ENCODE measurements at places on chromosomes 7 and 10.

- DNase-seq: no peak
Observed at GRCh38 chr7:4181446-4181845, 500.6 kb upstream of the FOXK1 start.

DNA sequence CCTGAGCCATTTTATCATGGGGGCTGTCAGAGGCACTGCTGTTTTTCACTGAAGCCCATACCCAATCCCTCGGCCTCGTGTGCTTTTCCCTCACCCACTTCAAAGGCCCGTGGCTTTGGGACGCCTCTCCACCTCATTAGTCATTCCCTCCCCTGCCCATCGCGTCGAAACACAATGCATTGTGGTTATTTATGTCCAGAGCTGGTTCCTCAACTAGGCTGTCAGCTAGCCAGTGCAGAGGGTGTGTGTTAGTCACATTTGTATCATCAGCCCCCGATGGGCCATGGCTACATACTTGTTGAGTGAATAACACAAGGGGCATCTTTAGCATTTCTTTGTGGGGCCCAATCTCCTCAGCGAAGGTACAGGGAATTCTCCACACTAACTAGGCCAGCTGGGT is 3.8 kb upstream of the CRCP start:
- no peak for DNase-seq

DNA sequence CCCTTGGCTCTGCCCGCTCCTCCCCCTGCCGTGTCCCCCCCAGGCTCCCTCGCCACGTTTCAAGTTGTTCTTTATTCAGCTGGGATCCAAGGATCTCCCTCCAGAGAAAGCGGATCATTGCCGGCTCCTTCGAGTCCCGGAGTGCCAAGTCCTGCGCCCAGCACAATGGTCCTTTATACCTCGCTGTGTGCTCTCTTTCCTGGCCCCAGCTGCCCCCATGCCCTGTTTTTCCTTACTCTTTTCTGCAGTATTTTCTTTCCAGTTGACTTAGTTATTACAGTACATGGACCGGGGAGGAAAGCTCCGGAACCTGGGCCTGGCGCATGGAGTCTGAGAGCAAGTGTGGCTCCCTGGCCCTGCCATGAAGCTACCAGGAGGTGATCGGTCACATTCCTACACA is 88.1 kb upstream of the KMT2C start:
- DNase-seq: no peak

- no peak for DNase-seq
Observed at GRCh38 chr10:119349937-119350501, 142.6 kb downstream of the GRK5 start.

GRCh38 chr10:102620591-102621442 is 23.5 kb upstream of the TRIM8 start:
- no peak for DNase-seq

DNA sequence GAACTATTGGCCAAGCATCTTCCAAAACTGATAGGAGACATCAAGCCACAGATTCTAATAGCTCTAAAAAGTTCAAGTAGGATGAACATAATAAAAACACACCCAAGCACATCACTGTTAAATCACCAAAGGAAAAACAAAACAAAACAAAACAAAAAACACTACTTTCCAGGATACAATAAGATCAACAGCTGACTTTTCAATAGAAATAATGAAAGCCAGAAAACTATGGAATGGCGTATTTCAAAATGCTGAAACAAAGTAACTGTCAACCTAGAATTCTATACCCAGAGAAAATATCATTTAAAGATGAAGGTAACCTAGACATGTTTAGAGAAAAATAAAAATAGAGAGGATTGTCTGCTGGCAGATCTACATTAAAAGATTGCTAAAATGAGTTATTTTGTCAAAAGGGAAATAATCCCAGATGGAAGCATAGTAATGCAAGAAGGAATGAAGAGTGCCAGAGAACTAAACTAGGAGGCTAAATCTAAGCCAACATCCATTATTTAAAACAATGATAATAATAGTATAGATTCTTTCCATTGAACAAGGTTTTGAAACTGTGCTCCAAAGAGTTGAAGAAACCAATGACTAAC is 13.9 kb downstream of the TUBAL3 start:
- no peak for DNase-seq

GRCh38 chr7:33816106-33816505 is 89.2 kb upstream of the BMPER start:
- DNase-seq: no peak

- no peak for DNase-seq
Observed at GRCh38 chr7:91383053-91383904, 119.0 kb downstream of the FZD1 start.

DNA sequence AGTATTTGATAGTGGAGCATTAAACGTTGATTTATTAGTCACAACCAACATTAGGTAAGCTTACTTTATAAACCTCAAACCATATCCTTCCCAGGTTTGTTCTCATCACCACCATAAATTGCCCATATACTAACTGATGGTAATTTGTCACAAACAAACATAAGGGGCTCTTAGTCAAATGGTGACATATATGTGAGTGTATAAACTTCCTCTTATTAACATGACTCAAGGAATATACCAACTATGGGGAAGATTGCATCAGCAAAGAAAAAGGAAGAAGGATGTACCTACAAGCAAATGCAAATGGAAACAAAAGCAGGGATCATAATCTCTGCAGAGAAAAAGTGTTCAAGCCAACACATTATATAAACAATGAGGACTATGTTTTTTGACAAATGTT is 418.2 kb upstream of the AKR1E2 start:
- DNase-seq: no peak

DNA sequence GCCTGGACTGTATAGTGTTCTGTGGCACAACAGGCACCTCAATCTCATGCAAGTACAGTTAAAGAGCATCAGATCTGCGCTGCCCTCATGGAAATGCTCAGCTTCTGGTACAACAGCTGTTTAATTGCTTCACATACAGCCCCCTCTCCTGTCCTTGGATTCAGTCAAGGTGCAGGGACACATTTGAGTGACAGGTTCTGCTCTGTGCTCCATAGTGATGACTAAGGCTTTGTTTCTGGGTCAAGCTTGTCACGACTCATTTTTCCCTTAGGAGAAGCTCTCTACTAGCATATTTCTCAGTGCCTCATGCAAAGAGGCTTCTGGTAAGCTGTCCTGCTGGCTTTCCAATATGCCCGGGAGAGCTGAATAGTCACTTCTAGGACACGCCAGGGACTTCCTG is 26.8 kb upstream of the MYO3A start:
- DNase-seq: no peak

GRCh38 chr7:29889288-29889687 is 83.0 kb downstream of the WIPF3 start:
- DNase-seq: no peak

GRCh38 chr10:84590327-84591193 is 262.2 kb downstream of the CCSER2 start:
- DNase-seq: peak; percentile 31

GRCh38 chr10:74706966-74707365 is 119.4 kb upstream of the KAT6B start:
- no peak for DNase-seq

GRCh38 chr7:105690325-105690945 is 109.1 kb upstream of the EFCAB10 start:
- no peak for DNase-seq

DNA sequence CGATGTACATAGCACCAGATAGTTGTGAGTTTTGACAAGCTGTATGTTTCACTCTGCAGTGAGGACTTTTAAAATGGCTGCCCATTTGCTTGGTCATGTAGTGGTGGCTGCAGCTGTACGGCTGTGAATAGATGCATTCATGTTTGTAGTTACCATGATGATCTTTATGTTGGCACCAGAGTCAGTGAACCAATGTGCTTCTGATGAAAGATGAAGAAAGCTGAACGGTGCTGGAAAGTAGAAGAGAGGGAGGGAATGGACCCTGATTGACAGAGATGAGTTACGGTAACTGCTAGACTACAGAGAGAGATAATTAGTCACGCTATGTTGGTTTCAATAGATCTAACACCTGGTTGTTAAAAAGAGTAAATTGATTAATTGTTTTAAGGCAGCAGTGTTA is 256.8 kb downstream of the CELF2 start:
- no peak for DNase-seq

- no peak for DNase-seq
Observed at GRCh38 chr7:143295870-143296269, 7.7 kb downstream of the CASP2 start.

DNA sequence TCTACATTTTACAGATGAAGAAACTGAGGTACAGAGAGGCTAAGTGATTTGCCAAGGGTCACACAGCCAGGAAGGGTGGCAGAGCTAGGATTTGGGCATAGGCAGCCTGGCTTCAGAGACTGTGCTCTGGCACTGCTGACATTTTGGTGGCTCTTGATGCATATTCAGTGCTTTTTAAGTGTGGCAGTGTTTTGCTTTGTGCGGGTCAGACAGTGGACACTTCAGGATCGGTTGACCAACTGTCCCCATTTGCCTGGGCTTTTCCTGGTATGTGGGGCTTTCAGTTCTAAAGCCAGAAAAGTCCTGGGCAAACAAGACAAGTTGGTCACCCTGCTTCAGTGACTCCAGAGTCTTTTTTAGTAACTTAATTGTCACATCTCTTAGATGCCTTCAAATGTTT is 35.0 kb downstream of the SUFU start:
- DNase-seq: no peak

DNA sequence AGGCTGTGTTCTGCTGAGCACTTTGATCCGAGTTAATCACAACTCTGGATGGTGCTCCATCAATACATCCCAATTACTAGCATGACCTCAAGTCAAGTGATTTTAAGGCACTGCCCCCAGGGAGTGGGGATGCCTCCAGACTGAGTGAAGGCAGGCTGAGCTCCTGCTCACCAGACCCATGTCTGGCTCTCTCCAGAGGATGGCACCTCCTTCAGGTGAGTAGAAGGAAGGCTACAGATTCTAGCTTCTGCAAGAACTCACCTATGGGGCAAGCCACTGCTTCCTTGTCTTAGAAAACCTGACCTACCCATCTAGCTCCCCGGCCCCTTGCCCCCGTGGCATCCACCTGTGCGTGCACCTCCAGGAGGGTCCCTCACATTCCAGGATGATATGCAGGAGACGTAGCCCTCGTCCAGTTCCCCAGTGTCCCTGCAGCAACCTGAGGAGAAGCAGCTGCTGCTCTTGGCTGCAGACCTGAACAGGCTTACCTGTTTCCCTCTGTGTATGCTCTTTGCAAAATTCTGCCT is 390.3 kb downstream of the GRID1 start:
- DNase-seq: no peak

- no peak for DNase-seq
Observed at GRCh38 chr7:22577470-22578001, 77.5 kb upstream of the STEAP1B start.

- no peak for DNase-seq
Observed at GRCh38 chr10:79147796-79148451, 79.2 kb downstream of the ZMIZ1 start.

DNA sequence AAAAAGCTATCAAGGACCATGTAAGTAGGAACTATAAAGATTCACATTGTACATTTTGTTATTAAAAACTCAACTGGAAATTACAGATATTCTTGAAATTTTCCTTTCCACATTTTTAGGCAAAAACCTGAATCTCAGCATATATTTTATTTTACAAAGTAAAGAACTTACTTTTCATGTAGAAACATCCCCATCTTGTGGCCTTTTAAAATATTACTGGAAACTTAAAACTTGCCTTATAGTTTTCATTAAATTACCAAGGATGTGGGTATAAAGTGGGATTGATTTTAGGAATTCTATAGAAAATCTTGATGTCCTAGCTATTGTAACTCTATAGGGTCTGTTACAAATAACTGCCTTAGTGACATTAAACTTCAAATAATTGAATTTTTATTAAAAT is 10.6 kb downstream of the DBF4 start:
- DNase-seq: peak; percentile 32

DNA sequence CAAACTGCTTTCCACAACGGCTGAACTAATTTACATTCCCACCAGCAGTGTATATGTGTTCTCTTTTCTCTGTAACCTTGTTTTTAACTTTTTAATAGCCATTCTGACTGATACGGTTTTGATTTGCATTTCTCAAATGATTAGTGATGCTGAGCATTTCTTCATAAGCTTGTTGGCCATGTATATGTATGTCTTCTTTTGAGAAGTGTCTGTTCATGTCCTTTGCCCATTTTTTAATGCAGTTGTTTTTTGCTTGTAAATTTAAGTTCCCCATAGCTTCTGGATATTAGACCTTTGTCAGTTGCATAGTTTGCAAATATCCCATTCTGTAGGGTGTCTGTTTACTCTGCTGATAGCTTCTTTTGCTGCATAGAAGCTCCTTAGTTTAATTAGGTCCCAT is 6.1 kb downstream of the ZNF786 start:
- DNase-seq: no peak

- no peak for DNase-seq
Observed at GRCh38 chr7:99155211-99155610, 11.3 kb upstream of the SMURF1 start.

DNA sequence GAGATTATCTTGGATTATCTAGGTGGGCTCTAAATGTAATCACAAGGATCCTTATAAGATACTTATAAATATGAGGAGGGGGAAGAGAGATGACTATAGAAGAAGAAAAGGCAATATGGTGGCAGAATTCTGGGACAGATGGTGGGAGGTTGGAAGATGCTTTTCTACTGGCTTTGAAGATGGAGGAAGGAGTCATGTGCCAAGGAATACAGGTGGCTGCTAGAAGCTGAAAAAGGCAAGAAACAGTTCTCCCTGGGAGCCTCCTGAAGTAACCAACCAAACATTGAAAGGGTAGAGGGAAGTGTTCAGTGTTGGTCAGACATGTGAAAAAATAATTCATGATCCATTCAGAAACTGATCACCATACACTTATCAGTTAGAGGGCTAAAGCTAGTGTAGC is 213.3 kb downstream of the WDR11 start:
- no peak for DNase-seq

DNA sequence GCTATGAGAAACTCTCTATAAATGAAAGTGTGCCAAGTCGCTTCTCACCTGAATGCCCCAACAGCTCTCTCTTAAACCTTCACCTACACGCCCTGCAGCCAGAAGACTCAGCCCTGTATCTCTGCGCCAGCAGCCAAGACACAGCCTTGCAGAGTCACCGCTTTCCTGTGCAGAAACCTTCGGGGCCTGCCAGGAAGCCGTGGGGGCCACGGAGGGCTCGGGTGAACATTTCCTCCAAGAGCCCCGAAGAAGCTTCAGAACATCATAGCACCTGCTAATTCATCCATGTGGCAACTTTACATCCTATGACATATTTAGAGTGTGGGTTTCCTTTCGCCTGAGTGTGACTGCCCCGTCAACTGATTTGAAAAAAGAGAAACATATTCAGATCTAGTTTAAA is 55.7 kb upstream of the PRSS58 start:
- no peak for DNase-seq

DNA sequence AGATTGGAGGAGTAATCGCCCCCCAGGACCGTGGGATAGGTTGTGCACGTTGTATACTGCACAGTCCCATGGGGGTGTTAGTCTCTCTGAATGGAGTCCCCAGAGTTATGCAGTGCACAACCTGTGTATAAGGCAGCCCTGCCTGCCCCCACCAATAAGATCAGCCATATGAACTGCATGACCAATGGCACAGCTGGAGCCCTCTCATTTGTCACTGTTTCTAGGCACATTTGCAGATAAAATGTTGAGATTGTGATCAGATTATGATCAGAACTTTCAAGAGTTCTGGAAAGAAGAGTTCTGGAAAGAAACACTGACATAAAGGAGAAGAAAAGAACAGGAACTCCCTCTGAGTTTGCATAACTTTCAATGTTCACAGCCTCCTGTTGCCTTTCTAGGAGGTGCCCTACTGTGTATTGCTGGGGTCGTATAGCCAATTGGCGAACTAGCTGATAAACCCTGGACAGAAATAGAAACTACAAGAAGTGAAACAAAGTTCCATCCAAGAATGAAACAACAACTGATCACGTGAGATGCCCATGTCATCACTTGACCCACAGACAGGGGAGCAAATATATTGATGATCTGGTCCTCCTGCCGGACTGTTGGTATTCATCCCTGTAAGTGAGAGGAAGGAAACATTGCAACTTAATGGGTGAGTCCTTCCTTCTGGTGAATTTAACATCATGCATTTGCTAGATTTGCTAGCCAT is 49.6 kb upstream of the TOMM7 start:
- DNase-seq: no peak
